DND-41 (cell line): ENCODE measurements at places on chromosomes 6 and 20.

DNA sequence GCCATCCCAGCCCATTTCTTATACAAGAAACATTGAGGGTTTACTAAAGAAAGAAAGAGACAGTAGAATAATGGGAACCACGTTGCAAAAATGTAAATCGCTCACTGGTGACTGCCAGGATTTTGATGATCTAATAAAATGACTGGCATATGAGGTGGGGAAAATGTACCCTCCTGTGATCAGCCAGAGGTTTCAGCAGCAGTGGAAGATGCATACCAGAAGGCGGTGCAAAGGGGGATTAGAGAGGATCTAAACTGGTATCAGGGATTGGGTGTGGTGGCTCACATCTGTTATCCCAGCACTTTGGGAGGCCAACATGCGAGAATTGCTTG, 60.8 kb upstream of the DDR1 start:
- no peak for DNase-seq

DNA sequence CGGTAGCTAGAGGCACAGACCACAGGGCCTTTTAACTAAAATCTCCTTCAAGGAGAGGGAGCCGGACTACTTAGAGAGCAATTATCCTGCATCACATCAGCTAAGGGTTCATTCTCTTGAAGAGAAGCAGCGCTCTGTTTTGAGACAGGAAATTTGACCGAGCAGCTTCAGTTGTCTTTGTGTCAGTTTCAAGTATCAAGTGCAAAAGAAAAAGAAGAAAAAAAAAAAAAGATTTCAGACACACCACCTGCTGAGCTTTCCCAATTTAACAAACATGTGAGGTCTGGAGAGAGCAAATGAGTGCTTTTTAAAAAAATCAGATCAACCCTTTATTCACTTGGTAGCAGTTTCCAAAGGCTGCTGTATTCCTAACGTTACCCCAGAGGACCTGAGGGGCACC, 273.5 kb upstream of the POU3F2 start:
- no peak for DNase-seq

DNA sequence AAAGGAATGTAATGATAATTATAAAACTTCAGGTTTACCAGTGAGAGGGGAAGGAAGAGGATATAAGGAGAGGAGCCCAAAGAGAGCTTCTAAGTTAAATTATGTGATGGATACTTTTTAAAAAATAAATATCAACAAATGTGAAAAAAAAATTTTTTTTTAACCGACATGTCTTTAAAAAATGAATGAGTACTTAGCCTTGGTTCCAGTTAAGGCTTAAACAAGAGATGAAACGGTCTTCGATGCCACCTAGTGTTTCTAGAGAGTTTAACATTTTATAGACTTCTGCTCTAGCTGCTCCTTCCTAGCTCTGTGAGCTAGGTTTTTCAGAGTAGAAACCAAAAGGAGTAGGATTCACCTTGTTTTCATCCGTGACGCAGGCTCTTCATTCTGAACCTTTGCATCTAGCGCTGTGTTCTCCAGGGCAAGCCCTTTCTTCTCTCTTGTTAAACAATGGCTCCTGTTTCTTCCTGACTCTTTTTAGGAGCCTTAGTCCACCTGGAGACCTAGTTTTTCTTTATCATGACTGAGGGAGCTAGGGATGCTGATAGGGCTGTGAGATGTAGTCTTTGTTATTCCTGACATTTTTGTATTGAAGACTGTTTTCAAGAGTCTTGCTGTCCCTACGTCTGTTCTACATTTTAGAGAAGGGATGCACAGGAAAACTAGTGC, 42.4 kb upstream of the GNRH2 start:
- peak; percentile 24 for DNase-seq

GRCh38 chr20:41287327-41287726, 30.2 kb downstream of the ZHX3 start:
- no peak for DNase-seq

DNA sequence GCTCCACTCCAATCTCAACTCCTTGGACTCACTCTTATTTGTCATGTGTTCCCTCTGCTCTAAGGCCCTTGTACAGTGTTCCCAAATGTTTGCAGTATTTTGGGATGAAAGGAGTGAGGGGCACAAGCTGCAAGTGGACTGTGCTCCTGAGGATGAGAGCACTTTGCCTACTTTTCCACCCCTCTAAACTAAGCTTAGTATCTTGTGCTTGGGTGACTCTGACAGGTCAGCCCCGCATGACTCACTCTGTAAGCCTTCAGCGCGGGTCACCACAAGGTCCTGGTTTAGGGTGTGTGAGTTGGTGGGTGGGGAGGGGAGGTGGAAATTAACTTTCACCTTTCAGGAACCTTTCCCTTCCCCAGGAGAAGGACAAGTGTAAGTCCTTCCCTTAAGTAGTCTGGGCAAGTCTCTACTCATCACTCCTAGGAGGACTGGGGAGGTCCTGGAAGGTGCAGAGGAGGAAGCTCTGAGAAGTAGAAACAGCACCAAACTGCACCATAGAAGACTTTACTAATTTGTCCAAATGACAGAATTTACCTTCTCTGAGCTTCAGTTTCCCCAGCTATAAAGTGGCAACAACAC, 68.8 kb upstream of the EPB41L1 start:
- no peak for DNase-seq

- DNase-seq: no peak
Observed at GRCh38 chr6:142942805-142943227, 2.2 kb downstream of the HIVEP2 start.

DNA sequence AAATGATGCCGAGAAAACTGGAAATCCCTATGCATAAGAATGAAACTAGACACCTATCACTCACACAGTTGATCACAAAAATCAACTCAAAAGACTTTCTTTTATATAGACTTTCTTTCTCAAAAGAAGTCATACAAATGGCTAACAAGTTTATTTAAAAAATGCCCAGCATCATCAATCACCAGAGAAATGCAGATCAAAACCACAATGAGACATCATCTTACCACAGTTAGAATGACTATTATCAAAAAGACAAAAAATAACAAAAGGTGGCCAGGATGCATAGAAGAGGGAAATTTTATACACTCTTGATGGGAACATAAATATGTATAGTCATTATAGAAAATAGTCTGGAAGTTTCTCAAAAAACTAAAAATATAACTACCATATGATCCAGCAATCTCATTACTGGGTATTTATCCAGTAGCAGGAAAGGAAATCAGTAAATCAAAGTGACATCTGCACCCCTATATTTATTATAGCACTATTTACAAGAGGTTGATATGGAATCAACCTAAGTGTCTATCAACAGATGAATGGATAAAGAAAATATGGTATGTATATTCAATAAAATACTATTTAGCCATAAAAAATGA, 3.4 kb upstream of the RNF217 start:
- no peak for DNase-seq

DNA sequence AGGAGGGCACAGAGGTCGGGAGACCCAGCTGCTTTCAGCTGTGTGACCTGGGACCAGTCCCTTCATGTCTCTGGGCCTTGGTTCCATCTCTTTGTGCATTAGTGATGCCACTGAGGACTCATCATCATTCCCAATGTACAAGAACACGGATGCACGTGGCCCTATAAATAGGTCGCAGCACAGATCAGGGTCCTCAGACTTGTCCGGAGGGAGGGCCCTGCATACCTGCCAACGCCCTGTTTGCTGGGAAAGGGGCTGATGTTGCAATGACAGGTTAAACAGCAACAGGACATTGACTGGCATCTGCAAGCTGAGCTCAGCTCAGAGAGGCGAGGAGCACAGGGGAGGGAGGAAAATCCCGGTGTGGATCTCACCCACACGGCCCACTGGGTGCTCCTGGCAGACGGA, 21.8 kb downstream of the TGM2 start:
- no peak for DNase-seq

DNA sequence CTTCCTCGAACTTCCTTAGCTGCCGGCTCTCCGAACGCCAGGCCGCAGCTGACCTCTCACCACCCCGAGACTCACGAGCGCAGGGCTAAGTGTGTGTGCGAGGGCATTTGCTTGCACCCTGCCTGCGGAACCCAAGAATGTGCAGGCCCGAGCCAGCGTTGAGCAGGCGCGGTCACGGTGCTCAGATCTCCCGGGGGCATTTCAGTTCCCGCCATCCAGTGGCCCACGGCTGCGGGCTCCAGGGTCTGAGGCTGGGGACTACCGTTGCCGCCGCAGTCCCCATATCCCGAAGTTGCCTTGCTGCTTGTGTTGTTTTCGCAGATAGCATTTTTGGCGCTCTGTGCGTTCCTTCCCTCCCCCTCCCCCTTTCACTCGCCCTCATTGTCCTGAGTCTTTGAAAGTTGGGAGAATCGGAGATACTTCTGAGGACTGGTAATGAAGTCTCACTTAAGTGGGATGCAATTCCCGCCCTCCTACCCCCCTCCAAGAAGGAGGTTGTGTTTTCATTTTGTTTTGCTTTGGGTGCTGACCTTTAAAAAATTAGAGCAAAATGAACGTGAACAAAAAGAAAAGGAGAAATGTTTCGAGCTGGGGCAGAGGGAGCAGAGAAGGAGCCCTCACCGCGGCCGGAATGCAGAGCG, 1.7 kb downstream of the NR2E1 start:
- DNase-seq: no peak

DNA sequence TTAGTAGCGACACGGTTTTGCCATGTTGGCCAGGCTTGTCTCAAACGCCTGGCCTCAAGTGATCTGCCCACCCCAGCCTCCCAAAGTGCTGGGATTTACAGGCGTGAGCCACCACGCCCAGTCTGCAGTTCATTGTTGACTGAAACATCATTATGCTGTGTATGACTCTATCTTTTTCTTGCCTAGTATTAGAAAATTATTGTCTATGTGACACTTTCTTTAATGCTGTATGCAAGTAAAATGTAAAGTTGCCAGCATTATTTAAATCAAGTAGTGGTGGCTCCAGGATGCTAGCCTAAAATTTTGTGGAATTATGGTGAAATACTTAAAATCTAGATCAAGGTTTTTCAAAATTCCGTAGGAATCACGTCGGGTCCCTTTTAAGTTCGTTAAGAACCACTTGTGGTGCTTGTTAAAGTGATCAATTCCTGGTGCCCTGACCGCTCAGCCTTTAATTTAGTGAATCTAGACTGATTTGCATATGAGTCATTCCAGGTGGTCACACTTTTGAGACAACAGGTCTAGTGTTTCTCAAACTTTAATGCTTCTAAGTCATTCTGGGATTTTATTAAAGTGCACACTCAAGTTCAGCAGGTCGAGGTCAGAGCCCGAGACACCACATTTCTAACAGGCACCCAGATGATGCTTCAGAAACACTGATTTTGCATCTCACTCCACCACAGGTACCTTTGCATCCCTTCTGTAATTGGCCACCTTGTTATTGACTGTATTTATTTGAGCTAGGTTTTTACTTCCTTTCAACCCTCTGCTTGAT, 132.6 kb upstream of the MTHFD1L start:
- DNase-seq: no peak

- DNase-seq: no peak
Observed at GRCh38 chr6:5566718-5567117, 305.4 kb downstream of the FARS2 start.

DNA sequence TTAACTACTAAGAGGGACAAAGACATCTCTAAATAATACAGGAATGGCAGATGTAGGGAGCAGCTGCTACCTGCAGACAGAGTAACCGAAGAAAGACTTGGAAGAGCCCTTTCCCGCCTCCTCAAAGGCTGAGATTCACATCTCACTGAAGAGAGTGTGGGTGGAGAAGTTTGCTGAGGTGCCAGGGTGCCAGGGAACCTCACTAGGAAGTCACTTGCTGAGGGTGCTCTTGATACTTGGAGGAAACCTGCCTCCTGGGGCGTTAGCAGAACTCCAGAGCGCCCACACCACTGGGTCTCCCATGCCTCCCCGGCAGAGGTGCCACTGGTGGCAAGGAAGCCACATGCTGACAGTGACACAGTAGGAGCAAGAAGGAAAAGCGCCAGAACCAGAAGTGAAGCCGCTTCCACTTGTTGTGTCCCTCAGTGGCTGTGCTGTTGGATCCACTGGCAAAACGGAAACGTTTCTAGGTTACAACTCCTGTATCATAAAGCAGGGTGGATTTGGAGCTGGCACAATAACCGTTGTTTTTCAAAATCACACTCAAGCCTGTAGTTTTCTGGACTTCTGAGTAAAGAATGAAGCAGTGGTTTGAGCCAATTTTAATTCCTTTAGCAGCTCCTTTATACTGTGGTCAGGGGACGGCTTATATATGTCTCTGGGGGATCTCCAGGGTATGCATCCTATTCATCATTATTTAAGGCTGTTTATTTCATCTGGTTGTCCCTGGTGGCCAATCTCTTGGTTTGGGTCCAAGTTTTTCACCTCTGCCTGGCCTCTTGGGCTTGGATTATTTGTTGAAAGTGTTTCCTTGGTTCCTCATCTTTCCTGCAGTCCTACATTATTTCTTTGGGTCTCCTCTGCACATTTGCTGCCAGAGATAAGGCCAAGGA, 64.5 kb downstream of the CDC5L start:
- DNase-seq: no peak

DNA sequence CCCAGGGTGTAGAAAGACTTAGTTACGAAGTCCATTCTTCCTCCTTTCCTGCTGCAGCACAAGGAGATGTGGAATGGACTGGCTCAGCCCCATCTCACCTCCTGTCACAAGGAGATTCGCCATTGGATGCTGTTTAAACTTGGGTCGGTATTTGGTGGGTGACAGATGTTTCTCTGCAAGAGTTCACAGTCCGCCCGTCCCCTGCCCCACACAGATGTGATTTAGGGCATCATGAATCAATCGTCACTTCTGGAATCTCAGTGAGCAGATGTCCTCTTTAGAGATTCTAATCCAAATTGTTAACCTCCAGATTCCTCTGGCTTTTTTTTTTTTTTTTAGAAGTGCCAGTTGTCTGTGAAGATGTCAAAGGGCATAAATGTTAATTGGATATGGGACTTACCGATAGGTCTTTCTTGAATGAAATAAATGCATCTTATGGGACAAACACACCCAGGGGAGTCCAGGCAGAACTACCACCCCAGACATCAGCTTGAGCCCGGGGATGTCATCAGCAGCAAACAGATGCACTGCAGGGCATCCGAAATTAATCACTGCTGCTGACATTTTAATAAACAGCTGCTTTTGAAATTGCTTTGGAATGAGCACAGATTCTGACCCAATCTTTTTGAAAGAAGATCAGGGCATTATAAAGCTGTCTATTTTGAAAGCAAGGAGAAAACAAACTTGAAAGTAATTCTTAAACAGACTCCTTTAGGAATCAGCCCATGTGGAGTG, 117.6 kb upstream of the CDH4 start:
- DNase-seq: no peak
